ENCODE measurements at places on chromosomes 4 and X.

GRCh38 chr4:39044956-39045826, 13.0 kb upstream of the TMEM156 start:
- DNase-seq = no peak

- no peak for DNase-seq
Observed at GRCh38 chrX:32293962-32294700, 917.2 kb downstream of the DMD start.

GRCh38 chr4:92970996-92971395, 667.2 kb downstream of the GRID2 start:
- DNase-seq = no peak

DNA sequence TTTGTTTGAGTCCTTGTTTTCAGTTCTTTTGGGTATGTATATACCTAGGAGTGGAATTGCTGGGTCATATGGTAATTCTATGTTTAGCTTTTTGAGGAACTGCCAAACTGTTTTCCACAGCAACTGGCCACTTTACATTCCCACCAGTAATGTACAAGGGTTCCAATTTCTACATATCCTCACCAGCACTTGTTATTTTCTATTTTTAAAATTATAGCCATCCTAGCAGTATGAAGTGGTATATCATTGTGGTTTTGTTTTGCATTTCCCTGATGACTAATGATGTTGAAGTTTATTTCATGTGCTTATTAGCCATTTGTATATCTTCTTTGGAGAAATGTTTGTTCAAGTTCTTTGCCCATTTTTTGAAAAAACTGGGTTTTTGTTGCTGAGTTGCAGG, 39.6 kb downstream of the TMEM164 start:
- DNase-seq = no peak

GRCh38 chr4:179671609-179672008, 2229.4 kb upstream of the AGA start:
- no peak for DNase-seq

GRCh38 chrX:2707334-2707760, 16.3 kb downstream of the CD99 start:
- DNase-seq = peak; percentile 33

- no peak for DNase-seq
Observed at GRCh38 chrX:15014281-15014680, 141.1 kb downstream of the MOSPD2 start.

- DNase-seq = no peak
Observed at GRCh38 chr4:116588783-116589182, 496.6 kb downstream of the TRAM1L1 start.

DNA sequence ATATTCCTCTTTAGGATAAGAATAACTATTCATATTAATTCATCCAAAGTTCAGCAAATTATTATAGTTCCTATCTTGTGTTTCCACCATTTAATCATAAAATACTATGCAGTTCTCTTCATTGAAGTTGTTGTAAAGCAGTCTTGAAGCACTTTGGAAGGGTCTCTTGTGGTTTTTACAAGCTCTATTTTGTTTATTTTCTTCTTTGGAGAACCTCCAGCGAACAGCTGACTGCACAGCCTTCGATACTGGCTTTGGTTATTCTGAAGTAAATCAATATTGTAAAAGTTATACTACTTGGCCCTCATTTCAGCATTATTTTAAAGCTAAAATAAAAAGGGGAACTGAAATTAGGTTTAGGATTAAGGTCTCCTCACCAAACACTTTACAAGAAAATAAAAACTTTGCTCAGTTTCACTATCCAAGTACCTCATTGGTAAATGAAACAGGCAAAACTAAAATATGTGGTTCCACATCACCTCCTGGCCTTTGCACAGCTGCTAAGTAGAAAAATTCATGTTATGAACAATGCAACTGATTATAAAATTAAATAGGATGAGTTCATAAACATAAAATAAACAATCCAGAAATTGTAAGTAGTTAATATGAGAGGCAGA, 1629.2 kb upstream of the ADGRL3 start:
- DNase-seq = no peak

GRCh38 chr4:105923497-105924238, 28.4 kb downstream of the NPNT start:
- DNase-seq = no peak
